ENCODE measurements at places on chromosomes 5 and 9.

- DNase-seq = no peak
Measured at GRCh38 chr9:93864032-93864431, 91.1 kb downstream of the BARX1 start.

- no peak for DNase-seq
Measured at GRCh38 chr5:114430532-114430931, 68.7 kb downstream of the KCNN2 start.

GRCh38 chr9:103991698-103992097 is 102.4 kb upstream of the SMC2 start:
- no peak for DNase-seq

GRCh38 chr5:168667301-168667840 is 88.2 kb upstream of the PANK3 start:
- DNase-seq = no peak

GRCh38 chr9:94819161-94819687 is 92.7 kb downstream of the AOPEP start:
- no peak for DNase-seq

DNA sequence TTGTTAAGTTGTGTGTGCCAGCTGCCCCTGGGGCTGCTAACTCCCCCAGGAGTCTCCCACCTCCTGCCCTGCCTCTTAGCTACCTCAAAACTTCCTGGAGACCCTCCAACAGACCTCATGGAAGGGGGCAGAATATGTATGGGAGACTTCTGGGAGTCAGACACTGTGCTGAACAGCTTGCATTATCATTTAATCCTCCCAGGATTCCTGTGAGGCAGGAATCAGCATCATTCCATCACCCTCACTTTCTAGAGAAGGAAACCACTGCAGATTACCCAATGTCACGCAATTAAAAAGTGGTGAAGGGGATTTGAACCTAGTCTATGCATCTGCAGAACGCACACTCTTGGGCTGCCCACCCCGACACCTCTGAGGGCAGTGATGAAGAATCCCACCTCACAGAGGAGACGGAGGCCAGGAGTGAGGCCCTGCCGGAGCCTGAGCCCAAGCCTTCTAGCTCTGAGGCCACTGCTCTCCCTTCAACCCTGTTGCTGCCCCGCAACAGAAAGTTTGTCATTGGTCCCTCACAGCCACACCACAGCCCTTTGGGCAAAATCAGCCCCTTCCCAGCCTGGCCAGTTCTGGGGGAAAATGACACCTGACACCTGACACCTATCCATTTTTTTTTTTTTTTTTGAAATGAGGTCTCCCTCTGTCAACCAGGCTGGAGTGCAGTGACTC is 30.3 kb upstream of the IL17B start:
- DNase-seq = no peak

Data from NCI-H2227 treated with DMSO at 0.1 percent for 48 hours (cell line).